ENCODE measurements at places on chromosomes 7 and 10.

DNA sequence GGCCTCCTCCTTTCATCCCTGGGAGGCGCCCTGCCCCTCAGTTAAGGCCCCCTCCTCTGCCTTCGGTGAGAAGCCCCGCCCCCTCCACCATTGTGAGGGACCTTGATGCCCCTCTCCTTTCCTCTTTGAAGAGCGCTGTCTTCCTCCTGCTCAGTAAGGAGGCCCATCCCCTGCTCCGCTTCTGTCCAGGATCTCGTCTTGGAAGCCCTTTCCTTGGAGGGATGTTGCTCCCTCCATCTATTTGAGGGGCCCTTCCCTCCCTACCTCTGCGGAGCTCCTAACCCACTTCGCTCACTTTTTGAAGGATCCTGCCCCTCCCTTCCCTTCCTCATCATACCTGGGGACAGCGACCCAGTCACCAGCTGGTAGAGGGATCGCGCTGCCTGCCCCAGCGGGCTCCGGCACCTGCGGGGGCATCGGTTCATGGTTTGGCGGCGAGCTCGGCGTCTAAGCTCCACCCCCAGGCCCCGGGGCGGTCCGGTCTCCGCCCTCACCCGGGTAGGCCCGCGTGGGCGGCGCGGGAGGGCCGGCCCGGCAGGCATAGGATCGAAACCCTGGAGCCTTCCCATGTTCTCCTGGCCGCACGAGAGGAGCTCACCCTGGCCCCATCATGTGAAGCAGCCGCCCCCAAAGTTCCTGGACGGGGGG, 4.1 kb downstream of the KCNIP2 start:
- DNase-seq, result peak; percentile 37

DNA sequence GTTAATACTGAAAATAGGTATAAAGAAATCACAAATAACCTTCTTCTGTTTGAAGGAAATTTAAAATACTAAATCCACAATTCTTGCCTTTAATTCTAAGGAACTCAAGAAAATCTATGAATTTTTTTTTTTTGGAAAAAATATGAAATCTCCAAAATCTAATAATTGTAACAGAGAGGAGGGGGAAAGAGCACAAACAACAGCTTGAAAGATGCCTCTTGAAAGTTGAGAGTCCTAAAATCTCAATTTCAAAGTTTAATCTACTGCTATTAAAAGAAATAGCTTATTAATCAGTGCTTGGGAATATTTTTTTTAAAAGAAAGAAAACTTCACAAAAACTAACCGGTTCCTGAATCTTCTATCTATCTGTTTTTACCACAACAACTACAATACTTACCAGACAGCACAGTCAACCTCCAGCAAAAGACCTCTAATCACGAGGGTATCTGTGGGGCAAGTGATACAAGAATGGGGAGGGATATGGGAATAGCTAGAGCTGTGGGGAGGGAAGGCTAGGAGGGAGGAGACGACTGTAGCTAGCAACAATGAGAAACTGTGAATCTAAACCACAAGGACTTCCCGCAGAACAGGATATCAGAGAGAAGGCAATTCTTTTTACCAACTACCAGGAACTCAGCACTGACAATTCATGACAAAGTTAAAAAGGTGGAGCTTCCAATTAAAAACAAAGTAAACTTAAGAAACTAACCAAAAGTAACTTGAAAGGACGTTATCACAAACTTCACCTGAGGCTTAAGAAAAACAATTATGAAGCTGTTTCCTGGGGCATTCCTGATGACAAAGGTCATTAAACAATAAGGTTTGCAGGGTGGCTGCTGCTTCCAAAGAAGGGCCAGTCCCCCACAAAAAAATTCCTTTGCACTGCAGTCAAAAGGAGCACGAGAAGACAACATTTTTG, at the start of gene USP54:
Gene USP54 (minus strand): TSS at position 462 of the 919 bp plus-strand sequence. CDS start 15,684 bp downstream, outside the sequence.
- DNase-seq, result no peak

- no peak for DNase-seq
These were observed 1.8 kb upstream of the PFKFB3 start for GRCh38 chr10:6200734-6201515.

GRCh38 chr7:1844951-1845390, 174.9 kb downstream of the ELFN1 start:
- no peak for DNase-seq

GRCh38 chr10:114749014-114749413, 72.6 kb upstream of the FHIP2A start:
- DNase-seq, result no peak

GRCh38 chr10:105605918-105606317, 964.8 kb downstream of the SORCS3 start:
- DNase-seq, result no peak

GRCh38 chr10:122421054-122421625, 33.3 kb upstream of the ARMS2 start:
- DNase-seq, result no peak

DNA sequence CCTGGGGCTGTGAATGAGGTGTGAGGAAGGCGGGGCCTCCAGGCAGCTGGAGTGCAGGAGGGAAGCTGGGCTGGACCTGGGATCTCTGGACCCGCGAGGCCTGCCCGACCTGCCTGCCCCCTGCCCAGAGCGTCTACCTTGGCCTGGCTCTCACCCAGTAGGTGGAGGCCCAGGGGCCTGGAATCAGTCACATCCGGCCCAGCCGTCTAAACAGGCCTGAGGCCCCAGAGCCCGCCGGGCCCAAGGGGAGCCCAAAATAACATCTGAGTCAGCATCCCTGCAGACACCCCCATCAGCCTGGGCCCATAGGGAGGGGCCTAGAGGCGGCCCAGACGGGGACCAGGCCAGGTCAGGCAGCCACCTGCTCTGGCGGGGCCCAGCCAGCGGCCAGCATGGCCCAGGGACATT, 15.1 kb upstream of the ELN start:
- DNase-seq, result no peak

GRCh38 chr7:99126921-99127553, 16.9 kb downstream of the SMURF1 start:
- no peak for DNase-seq

DNA sequence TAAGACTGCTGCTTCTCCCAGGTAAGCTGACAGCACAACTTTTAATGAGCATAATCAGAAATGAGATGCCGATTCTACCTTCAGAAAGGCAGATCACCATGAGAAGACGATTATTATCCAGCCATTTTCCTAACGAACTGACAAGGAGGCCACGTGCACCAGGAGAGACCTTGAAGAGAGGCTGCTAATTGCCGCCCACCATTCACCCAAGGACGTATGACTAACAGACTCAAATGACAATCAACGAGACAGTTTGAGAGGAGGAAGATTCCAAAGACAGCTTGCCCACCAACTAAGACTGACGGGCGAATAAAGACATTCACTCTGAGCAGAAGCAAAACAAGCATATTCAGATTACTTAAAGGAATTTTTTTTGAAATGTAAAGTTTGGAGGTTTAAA, 301.9 kb upstream of the TAC1 start:
- no peak for DNase-seq

GRCh38 chr10:132637477-132638129, 100.0 kb downstream of the INPP5A start:
- no peak for DNase-seq

- no peak for DNase-seq
These were observed 427.1 kb downstream of the TNS3 start for GRCh38 chr7:47154791-47155190.

GRCh38 chr7:102253066-102253972, 33.3 kb upstream of the SH2B2 start:
- DNase-seq, result no peak

GRCh38 chr7:27386581-27386980, 144.0 kb downstream of the EVX1 start:
- DNase-seq, result no peak

DNA sequence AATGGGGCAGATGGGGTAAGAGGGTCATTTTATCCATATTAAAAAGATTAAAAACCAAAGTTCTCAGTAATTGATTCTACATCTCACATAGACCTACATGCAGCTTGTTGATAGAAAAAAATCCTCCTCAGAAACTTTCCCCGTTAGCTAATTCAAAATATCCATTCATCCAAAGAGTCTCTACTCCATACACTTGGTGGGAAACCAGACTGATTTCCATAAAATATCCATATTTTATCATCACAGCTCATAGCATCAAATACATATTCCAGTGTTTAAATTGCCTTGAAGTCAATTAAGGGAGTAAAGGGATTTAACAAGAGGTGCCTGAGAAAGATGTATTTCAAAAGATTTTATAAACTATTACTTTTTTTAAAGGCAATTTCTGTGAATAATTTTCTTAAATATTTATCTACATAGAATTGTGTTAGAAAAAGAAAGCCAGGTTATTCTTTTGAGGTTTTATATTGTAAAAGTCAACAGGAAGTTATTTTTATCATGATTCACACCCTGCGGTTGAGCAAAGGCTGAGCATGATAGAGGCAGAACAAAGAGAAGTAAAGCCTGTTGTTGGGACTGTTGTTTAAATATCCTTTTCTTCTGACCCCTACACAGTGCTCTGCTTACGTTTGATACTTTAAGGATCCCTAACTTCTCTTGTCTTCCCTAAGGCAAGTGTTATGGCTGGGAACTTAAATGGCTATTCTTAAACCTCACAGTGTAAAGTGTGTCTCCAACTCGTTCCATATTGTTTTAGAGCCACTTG, 266.7 kb downstream of the PRKG1 start:
- no peak for DNase-seq

GRCh38 chr7:7843972-7844371, 124.6 kb upstream of the GLCCI1 start:
- no peak for DNase-seq

DNA sequence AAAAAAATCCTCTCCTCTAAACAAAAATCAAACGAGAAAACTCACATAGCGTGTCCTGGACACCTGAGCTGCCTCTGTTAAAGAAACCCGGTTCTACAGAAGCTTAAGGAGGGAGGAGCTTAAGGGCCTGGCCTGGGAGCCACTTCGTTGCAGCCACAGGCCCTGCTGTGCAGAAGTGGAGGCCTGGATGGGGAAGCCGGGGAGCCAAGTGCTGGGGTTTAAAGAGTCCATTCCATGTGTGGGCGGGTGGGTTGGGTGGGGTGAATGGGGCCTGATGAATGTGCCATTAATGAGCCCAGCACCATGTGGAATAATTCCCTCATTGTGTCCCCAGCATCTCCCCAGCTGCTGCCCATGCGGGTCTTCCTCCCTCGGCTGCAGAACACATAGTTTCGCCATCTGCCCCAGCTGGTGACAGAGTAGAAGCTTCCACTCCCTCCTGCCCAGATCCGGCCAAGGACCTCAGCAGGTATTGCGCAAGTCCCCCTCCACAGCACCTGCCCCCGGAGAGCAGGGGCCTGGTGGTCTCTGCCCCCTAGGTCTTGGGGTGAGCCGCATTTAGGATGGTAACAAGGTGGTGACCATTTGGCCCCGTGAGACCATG, 127.8 kb upstream of the BTBD16 start:
- peak; percentile 61 for DNase-seq

GRCh38 chr7:5442757-5443305, 19.2 kb upstream of the TNRC18 start:
- DNase-seq, result no peak

- no peak for DNase-seq
These were observed 42.3 kb upstream of the HMX3 start for GRCh38 chr10:123093489-123093888.

GRCh38 chr7:16634271-16634738, 11.2 kb downstream of the ANKMY2 start:
- no peak for DNase-seq

- no peak for DNase-seq
These were observed 49.4 kb downstream of the NOD1 start for GRCh38 chr7:30429156-30429530.

Data from C1 segment of cervical spinal cord (tissue), 14 donors.